ENCODE measurements at places on chromosomes 5 and 9.

DNA sequence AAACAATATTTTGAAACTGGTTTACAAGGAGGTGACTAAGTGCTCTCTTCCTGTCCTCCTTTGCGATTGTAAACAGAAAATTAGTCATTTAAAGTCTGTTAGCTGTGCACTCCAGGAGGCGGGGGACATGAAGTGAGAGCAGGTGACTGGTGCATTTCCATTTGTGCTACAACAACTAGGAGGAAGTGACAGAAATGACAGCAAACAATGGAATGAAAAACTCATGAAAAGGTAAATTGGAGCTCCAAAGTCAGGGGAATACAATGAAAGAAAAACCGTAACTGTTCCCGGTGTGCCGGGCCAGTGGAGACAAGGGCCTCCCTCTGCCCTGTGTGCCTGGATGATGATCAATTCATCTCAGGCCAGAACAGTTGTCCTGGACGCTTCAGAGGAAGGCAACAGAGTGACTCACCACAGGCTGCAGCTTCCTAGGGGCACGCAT is 439.9 kb downstream of the GADD45G start:
- DNase-seq, result no peak

DNA sequence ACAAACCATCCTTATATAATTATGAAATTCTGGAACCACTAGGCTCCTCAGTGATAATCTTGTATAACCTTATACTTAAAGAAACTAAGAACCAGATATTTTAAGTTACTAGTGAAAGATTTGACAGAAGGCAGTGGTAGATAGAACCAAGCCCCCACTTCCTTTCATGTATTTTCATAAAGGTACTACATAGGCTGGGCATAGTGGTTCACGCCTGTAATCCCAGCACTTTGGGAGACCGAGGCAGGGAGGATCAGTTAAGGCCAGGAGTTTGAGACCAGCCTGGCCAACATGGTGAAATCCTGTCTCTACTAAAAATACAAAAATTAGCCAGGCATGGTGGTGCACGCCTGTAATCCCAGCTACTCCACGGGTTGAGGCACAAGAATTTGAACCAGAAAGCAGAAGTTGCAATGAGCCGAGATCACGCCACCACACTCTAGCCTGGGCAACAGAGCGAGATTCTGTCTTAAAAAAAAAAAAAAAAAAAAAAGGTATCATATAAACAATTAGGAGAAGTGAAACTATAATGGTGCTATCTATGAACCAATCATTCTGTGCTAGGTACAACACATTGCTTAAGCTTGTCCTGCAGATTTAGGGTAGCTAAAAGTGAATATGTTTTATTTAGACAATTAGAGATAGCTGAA is 27.9 kb upstream of the DTWD2 start:
- no peak for DNase-seq

DNA sequence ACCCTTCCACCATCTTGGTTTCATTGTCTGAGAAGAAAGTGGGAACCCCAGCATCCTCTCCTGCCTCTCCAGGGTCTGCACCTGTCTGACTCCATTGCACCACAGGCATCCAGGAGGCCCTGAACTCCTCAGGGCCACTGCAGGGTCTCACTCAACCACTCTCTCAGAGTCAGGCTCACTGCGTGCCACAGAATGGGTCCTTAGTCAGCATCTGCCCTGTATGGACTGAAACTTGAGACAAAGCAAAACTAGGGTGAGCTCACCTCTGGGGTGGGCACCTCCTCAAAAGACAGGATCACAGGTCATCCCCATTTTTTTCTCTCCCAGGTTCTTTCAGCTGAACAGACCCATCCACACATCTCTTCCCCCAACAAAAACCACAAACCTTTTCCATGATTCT is 59.2 kb upstream of the CPEB4 start:
- no peak for DNase-seq

DNA sequence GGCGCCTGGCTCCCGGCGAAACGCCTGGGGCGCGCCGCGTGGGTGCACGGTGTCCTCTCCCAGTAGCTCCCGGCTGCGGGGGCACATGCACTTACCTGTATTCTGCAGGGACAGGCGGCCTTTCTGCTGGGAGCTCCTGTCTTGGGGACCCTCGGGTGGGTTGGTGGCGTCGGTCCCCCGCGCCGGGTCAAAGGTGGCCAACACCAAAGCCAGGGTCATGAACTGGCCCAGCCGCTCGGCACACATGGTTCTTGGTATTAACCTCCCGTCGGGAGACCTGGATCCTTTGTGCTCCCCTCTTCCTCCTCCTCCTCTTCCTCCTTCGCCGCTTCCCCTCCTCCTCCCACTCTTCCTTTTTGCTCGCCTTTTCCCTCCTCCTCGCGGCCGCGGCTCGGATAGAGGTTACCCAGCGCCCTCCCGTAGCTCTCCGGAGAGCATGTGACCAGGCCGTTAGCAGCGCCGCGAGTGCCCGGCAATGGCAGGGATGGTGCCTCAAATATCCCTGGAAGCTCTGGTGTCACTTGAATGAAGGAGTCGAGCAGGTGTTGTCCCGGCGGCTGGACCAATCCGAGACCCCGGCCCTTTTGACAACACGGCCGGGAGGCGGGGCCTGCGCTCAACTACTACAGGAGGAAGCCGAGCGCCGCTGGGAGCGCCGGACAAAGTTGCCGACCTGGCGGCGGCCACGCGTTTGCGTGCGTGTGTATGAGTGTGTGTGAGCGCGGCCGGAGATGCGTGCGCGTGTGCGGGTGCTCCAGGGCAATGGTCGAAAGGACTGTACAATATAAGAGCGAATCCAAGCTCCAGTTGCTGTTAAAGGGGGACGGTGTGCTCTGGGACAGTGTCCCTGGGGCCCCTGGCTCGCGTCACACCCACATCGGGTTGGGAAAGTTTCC is at the start of gene STC2:
STC2 (minus strand) TSS at position 467 of the 896 bp plus-strand sequence; CDS start at position 246, 221 bp downstream.
- no peak for DNase-seq

- no peak for DNase-seq
These were observed 84.8 kb downstream of the KDM4C start for GRCh38 chr9:6842584-6842947.

DNA sequence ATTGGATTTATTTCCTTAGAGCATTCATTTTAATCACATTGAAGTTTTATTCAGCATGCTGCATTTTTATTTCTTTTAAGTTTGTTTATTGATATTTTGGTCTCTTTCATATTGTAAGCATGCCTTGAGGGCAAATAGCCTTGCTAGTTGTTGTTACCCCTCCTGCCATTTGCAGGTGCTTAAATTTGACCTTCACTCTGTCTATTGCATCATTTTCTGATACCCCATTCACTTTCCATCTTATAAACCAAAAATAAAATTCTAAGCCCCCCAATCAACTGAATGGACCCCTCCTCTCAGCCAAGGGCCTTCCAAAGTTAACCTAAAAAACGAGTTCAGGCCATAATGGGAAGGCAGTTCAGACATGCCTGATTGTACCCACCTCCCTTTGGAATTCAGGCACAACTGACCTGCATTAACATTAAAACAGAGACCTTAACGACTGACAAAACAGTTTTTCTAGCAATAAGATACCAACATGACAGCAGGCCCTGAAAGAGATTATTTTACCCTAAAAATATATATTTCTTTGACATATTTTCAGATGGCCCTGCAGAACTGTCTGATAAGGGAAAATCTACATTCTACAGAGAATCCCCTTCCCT is 32.1 kb downstream of the TARS1 start:
- DNase-seq, result no peak

- no peak for DNase-seq
These were observed 82.8 kb upstream of the RORB start for GRCh38 chr9:74414325-74414724.

- no peak for DNase-seq
These were observed 2.2 kb downstream of the DNAJB5 start for GRCh38 chr9:34991607-34992375.

DNA sequence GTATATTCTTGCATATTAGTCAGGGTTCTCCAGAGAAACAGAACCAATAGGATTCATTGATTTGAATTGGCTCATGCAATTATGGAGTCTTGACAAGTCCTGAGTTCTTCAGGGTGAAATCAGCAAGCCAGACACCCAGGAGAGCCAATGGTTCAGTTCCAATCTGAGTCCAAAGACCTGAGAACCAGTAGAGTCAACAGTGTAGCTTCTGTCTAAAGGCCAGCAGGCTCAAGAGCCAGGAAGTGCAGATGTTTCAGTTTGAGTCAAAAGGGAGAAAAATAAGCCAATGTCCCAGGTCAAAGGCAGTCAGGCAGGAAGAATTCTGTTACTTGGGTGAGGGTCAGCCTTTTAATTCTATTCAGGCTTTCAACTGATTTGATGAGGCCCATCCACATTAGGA is 37.8 kb upstream of the ANKRD34B start:
- DNase-seq, result no peak

DNA sequence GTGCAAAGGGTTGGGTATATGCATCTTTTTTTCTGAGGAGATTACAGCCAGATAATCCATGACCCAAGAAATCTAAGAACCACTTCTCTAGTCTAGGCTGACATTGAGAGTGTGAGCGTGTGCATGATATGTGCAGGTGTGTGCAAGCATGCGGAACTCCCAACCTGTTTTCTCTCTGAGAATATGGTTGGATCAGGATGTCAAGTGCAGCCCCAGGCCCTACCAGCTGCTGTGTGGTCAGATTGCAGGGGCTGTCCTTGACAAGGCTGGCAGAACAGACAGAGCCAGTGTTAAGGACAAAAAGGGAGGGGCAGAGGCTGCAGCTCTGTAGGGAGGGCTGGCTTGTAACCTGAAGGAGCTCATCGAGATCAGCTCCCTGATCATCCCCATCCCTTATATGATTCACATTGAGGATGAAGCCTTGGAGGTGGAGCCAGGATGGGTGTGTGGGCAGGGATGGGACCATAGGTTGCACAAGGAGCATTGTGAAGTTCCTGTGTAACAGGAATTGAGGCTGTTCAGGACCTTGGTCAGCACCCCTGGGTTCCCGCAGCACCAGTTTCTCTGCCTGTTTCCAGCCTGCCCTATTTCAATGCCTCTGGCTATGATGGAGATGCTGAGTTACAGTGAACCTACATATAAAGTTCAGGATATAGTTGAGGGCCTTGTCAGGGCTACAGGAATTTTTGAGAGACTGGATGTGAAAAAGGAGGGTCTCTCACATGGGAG is 52.6 kb upstream of the ARAP3 start:
- no peak for DNase-seq

DNA sequence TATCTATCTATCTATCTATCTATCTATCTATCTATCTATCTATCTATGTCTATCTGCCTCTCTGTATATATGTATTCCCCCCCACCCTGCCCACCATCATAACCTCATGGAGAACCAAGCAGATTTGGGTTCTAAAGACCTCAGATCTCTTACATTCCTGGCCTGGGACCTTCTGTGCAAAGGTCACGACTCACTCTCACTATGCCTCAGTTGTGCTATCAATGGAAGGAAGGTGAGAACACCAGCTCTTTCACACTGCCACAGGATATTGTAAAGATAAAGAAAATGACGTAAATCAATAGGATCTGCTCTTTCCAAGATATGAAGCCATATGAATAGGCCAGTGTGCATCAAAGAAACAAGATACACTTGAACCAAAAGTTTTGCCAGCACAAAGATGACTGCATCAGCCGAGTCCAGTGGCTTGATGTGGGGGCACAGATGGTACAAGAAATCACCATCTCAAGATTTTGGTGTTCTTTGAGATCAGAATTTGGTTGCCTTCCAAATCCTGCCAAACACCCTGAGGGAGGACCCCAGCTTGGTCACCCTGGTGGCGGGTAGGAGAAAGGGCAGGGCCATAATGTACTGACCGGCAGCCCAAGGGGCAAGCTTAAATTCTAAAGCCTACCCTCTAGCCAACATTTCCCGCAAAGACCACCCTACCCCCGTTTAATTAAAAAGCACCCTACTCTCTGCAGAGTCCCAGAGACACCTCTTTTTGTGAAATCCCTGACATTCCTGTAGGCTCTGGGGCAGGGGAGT is 8.4 kb upstream of the FGF1 start:
- DNase-seq, result no peak

GRCh38 chr5:11027660-11028059 is 266.6 kb upstream of the DAP start:
- DNase-seq, result no peak

DNA sequence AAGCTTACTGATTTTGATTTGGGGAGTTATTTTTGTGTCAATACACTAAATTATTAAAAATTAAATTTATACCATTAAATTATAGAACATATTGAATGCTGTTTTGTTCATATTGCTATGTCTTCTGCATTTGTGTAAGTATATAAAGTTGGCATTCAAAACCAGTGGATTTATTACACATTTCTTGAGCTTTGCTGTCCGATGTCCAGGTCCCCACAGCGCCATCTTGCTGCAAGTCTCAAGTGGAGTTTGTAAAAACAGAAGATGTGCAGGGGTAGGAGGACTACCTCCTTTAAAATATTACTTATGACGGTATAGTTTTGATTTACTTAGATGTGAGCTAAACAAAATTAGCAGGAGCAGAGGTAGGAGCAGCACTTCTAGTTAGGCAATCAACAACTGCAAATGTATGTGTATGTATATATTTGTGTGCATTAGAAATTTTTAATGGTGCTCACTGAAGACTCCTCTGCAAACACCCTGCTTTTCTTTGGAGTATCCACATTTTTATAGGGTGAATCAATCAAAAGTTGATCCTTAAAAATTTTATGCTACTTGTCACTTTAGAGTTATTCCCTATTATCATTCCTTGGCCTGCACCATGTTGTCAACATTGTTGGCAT is 37.4 kb downstream of the CPEB4 start:
- DNase-seq, result no peak

DNA sequence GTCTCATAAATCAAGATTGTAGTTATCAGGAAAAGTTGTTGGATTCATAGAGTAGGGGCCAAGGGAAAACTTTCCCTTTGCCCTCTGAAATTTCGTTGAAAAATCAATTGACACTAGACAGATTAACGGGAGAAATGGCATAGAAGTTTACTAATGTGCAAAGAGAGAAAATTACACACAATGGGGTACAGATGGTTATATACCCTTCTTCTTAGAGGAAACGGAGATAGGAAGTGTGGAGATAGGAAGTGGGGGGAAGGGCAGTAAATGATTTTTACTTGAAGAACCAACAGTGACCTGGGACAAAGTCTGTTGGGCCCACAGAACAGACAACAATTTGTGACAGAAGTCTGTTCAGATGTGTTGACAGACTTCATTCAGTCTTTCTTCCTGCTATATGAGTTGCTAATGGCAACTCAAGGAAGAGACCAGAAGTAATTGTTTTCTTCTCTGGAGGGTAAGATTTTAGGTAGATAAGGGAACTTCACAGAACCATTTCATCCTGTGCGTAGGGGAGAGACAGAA is 177.9 kb downstream of the C9orf152 start:
- no peak for DNase-seq

- no peak for DNase-seq
These were observed 162.0 kb upstream of the CDKN2B start for GRCh38 chr9:22170990-22171670.

GRCh38 chr5:99449786-99450185 is 521.0 kb upstream of the CHD1 start:
- DNase-seq, result no peak

DNA sequence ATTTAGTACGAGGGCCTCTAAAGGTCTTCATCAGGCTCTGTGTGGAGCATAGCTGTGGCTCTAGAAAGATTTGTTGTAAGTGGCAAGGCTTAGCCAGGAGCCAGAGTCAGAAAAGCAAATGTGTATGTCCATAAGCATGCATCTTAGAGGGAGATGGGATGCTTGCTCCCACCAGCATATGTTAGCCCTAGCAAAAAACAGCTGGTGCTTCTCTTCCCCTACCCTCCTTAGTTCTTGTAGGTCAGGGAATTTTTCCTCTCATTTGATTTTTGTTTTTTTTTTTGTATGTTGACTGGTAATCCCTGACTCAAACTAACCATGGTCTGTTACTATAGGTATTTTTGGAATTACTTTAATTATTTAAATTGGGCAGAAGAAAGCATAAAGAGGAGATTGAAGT is 7.7 kb downstream of the TNFSF15 start:
- no peak for DNase-seq

- no peak for DNase-seq
These were observed 345.2 kb downstream of the GLIS3 start for GRCh38 chr9:3954331-3955304.

- DNase-seq, result no peak
These were observed 885.6 kb upstream of the COX7C start for GRCh38 chr5:85732185-85732584.
